Stimulated activated CD4-positive, alpha-beta T cell treated with anti-CD3 and anti-CD28 coated beads, Interleukin-2, amount 100 ng/mL, for 48 hours (primary cell): ENCODE measurements at places on chromosomes 16 and 17.

GRCh38 chr16:83040174-83040573 lies 413.4 kb downstream of the CDH13 start:
- no peak for DNase-seq

GRCh38 chr16:3020247-3020603 lies at the start of gene TNFRSF12A:
Gene TNFRSF12A (plus strand): TSS chr16:3020368. CDS start chr16:3020398, 30 bp downstream.
- peak; percentile 67 for DNase-seq

DNA sequence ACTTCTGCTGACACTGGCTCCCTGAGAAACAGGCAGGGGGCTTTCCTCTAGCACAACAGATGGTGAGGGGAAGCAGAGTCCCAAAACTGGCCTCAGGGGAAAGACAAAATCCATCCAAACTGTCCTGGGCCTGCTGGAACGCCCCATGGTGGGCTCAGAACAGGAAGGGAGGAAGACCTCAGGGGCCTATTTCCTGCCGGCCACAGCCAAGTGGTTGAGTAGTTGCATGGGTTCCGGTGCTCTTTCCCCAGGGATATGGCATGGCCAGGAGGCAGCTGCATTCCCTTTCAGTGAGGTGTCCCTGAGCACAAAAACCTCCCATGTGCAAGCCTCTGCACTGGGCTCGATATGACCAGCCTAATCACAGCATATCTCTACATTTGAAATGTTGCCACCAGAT lies 303.0 kb upstream of the IRX5 start:
- no peak for DNase-seq

- DNase-seq: no peak
These were observed 11.6 kb downstream of the FBXL19 start for GRCh38 chr16:30934827-30935557.

DNA sequence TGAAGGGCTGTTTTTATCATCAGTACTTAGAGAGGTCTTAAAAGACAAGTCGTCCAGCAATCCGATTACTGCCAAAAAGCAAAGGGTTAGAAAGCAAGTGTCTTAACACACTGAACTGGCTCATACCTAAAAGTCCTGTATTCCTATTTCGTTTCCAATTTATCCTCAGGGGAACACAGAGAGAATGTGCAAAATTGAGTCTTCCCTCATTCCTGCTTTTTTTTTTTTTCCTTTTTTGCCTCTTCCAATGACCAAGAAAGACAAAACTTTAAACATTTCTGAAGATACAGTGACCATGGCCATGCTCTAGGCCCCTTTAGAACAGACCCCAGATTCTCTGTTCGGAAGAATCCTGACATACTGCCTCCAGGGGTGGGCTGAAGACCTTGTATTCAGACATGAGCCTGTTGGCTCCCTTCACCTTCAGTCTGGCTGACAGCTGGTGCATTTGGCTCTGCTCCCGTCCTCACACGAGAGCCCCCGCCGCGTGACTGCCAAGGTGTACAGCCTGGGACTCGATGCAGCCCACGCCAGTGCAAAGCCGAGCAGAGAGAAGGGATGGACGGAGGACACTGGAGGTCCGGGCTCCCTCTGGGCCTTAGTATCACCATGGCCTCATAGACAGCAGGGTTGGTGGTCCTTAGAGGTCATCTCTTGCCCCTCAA lies 47.0 kb downstream of the COTL1 start:
- no peak for DNase-seq

DNA sequence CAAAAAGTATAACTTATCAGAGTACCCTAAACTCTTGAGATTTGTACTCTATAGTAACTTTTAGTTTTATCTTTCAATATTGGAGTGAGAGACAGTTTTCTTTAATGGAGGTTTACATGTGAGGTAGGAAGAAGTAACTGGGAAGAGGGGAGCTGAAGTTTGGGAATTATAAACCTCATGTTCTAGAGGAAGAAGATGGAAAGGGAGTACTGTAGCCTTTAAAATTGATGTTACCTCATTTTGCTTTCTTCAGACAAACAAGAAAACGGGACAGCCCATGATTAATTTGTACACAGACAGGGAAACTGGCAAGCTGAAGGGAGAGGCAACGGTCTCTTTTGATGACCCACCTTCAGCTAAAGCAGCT lies 9.5 kb downstream of the FUS start:
- no peak for DNase-seq

- DNase-seq: no peak
These were observed 6.5 kb upstream of the MC1R start for GRCh38 chr16:89912143-89912542.

DNA sequence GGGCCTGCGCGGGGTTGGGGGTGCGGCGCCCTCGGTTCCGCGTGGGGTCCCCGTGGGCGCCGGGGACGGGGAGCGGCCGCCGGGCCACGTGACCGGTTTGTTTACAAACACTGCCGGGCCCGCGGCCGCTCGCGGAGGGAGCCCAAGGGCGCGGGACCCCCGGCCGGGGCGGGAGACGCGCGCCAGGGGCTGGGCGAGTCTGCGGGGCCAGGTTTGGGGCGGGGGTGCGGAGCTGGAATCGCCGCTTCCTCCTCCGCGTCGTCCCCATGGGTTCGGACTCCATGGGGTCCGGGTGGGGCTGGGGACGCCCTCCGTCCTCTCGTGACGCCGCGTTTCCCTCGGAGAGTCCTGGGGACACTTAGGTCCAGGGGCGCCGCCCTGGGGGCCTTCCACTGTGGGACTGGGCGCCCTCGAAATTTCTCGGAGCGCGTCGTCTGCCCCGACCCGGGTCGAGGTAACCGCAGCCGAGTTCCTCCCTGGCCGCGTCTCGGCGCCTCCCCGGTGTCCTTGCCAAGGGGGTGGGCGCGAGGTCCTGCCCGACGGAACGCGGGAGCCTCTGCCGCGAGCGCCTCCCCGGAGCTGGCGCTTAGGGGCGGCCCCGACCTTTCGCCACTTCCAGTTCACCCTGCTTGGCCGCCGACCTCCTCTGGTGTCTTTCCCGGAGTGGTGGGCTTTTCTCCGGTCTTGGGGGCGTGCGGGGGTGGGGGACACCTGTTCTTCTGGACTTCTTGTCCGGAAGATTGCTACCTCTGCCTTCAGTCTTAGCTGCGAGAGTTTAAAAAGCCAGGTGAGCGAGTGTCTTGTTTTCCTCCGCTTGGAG lies 684 bp downstream of the YPEL2 start:
- DNase-seq: no peak

DNA sequence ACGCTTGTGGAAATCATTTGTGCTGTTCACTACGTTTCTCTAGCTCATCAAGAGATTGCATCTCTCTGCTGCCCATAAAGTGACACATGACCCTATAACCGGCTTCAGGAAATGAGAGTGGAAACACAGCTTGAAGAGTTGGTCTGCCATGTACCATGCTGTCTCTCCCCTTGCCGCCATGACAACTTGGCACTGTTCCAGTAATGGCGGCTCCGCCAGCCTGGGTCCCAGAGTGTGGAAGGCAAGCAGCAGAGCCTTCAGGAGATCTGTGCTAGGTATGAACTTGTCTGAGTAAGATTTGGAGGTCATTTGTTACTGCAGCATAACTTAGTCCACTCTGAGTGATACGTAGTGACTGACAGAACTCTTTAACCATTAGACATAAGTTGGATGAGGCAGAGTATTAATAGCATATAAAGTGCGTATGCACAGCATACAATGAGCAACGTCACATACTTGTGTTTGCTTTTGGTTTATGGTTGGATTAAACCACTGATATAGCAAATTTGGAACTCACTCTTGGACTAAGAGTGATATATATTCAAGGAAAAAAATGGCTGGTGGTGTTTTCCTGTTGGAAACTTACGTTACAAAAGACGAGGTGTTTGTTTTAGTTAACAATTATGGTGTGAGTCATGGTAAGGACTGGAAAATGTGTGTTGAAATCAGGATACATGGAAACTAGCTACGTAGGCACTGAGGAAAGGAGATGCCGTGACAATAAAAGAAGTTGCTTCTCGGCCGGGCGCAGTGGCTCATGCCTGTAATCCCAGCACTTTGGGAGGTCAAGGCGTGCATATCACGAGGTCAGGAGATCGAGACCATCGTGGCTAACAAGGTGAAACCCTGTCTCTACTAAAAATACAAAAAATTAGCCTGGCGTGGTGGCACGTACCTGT lies 24.4 kb upstream of the PMP22 start:
- no peak for DNase-seq

DNA sequence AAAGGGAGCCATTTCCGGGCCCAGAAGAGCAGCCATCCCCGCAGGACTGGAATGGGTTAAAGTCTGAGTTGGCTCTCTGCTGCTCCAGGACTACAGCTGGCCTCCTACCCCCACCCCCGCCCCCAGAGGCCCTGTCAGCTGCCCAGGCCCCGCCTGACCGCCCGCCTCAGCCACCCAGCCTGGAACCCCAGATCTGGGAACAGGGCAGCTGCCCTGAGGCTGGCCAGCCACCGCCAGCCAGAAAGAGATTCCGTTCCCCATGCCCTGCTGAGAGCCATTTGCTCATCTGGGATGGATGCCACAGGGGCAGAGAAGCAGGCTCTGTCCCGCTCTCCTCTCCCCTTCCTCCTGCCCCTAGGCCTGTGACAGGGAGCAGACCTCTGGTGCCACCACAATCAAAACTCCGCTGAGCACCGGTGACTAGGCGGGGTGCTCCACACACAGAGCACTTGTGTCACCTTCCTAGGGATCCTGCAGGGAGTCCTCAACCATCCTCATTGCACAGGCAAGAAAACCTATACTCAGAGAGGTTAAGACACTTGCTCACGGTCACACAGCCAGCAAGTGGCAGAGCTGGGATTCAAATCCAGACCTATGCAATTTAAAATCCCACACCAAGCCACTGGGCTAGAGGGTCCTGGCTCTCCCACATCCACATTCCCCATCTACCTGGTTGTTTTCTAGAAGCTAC lies 44.1 kb downstream of the ZNF423 start:
- no peak for DNase-seq

GRCh38 chr17:27985306-27985705 lies 57.2 kb upstream of the NLK start:
- DNase-seq: no peak

DNA sequence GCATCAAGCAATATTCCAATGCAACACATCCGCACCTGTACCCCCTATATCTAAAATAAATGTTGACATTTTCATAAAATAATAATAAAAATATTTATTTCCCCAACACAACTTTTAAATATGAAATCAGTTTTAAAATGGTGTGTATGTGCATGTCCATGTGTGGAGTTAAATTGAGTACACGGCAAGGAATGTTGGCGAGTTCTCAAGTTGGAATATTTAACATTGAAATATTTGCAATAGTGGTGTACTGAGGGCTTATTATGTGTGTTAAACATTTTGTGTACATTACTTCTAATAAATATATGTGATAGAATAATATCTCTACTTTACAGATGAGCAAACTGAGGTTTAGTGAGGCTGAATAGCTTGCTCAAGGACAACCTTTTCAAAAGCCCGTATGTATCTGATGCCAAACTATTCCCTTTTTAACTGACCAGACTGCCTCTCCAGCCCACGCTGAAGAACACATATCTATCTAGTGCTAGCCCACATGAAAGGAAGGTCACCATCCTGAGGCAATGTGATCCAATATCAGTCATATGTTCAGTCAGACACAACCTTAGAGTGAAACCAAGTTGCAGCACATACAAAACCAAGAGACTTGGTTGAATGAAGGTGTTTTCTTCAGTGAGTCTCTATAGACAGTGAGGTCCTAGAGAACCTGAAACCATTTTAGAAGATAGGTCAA lies 192.2 kb upstream of the CDH11 start:
- no peak for DNase-seq

- DNase-seq: no peak
These were observed 79.1 kb downstream of the GRIN2A start for GRCh38 chr16:10103118-10103517.

GRCh38 chr16:88466175-88466862 lies 13.2 kb downstream of the ZFPM1 start:
- DNase-seq: no peak

DNA sequence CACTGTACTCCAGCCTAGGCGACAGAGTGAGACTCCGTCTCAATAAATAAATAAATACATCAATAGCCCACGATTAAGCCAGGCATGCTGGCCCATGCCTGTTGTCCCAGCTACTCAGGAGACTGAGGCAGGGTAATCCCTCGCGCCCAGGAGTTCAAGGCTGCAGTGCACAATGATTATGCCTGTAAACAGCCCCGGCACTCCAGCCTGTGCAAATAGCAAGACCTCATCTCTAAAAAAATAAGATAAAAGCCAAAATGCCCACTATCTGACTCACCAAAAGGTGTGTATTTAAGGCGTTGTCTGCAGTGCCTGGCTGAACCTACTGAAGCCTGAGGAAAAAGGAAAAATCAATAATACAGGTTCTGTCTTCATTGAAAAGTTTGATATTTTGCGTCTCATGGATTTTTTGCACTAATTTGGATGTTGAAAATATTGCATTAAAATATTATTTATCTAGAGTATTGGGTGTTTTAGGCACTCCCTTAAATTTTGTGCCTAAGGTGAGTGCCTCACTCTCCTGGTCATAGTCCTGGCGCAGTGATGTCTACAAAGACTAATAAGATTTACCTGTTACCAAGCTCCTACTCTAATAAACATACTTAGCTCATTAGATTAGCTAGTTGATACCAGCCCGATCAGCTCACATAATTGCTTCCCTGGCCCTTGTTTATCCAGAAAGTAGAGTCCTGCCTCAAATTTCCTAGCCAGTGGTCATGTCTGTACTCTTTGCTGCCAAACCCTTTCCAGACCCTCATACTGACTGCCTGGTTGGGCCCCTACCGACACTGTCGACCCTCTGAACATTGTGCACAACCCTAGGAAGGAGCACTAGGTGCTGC lies 24.7 kb upstream of the TOB1 start:
- no peak for DNase-seq

GRCh38 chr17:32458371-32458770 lies 14.1 kb downstream of the PSMD11 start:
- DNase-seq: no peak

DNA sequence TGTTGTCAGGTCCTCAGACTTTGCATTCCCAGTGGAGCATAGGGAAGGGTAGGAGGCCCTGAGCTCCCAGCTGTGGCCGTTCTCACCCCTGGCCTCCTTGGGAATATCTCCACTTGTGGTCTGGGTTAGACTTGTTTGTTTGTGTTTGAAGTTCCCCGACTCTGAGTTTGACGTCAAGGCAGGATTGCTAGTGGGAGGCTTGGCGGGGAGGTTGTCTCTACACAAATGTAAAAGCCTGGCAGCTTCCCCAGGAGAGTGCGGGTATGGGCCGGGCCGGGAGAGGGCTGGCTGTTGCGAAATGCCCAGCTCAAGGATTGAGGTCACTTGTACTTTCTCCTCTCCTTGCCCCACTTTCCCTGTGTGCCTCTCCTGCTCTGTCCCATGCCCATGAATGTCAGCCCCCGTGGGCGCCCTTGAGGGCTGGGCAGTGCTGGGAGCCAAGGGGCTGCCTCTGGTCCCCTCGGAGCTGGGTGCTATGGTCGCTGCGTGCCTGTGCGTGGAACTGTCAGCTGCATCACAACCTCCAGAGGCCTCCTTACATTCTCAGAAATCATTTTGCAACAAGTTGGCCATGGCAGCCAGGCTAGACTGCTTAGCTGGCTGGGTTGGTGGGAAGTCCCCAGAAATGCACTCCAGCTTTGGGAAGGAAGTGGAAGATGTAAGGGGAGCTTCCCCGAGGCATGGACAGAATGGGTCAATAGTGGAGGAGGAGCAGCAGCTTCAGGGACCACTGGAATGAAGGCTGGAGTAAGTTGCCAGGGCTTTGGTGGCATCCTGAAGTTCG lies 84.3 kb downstream of the KSR1 start:
- DNase-seq: no peak

- no peak for DNase-seq
These were observed 179.4 kb downstream of the BANP start for GRCh38 chr16:88130681-88131080.

- DNase-seq: no peak
These were observed 2.8 kb downstream of the VAT1 start for GRCh38 chr17:43019418-43019817.
